ENCODE measurements at places on chromosomes 16 and 17.
A peak's percentile ranks its signal among the peaks of the same experiment; 100 is the strongest.

DNA sequence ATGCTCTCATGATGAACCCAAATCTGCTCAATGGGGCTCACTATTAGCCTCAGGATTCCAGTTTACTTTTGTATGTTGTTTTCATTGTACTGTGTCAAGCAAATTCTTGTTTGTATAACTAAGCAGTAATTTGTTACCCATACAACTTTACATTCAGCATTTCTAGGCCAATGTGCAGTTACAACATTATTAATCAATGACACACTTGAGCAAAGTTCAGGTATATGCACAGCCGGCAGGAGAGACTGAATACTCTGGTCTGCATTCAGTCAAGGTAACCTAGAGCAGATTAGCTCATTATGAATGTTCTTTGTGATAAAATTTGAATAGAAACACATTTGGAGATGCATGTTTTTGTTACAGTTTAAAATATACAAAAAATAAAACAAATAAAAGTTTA, 2.2 kb upstream of the MYO1D start:
- no peak for DNase-seq

DNA sequence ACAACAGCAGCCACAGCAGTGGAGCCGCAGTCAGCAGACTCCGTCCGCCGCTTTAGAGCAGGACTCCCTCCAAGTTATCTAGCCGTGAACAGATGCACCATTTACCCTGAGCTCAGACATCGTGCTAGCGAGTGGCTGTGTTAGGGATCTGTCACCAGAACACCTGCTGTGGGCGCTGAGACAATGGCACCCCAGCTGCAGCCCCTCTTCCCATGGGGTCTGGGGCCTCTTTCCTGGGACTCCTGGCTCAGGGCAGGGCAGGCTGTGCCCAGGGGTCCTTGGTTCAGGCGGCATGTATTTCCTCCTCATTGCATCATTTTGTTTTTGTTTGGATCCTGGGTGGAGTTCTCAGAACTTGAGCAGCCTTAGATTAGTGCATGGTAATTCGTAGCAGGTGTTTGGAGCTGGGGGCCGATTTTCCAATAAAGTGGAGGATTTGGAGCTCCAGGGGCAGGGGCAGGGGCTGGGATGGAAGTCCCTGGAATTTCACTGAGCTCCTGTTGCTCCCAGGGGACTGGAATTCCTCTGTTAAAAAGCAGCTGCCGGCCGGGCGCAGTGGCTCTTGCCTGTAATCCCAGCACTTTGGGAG, 23.4 kb downstream of the NMRAL1 start:
- DNase-seq, result no peak

- no peak for DNase-seq
These were observed 1194.3 kb upstream of the CDH8 start for GRCh38 chr16:63230421-63231040.

DNA sequence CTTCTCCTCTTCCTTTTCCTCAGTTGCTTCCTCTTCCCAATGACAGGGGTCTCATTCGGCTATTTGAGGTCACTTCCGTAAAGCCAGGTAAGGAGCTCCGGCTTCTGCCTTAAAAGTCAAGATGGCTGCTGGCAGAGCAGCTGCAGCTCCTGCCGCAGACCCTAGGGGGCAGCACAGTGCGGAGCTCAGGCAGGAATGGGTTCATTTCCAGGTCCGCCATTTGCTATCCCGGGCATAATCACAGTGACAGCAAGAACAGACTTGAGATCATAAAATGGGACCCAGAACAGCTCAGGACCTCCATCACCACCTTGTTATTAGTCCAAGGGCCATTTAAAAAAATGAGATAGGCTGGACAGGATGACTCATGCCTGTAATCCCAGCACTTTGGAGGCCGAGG, 199.5 kb downstream of the ZNF18 start:
- DNase-seq, result no peak

DNA sequence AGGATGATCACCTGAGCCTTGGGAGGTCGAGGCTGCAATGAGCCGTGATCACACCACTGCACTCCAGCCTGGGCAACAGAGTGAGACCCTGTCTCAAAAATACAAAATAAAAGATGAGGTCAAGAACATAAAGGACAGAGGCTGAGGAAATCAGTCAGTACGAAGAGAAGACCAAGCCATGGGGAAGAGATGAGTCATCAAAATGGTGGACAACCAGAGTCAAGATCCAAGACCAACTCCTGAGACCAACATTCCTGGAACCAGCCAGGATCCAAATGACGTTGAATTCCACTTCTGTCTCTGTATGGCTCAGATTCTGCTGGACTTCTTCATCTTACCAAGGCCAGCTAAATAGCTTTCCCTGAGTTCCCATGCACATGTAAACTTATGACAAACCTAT, 44.8 kb upstream of the NOG start:
- DNase-seq, result no peak

GRCh38 chr16:28528463-28528867, 10.3 kb downstream of the NUPR1 start:
- DNase-seq, result no peak

GRCh38 chr17:73061161-73061560, 31.3 kb downstream of the SLC39A11 start:
- DNase-seq, result no peak

GRCh38 chr17:1183171-1183873, 3.5 kb upstream of the ABR start:
- DNase-seq, result no peak

GRCh38 chr16:66515596-66516508, 34.1 kb downstream of the TK2 start:
- no peak for DNase-seq

- no peak for DNase-seq
These were observed 11.7 kb downstream of the TMEM238L start for GRCh38 chr17:10792151-10792550.

DNA sequence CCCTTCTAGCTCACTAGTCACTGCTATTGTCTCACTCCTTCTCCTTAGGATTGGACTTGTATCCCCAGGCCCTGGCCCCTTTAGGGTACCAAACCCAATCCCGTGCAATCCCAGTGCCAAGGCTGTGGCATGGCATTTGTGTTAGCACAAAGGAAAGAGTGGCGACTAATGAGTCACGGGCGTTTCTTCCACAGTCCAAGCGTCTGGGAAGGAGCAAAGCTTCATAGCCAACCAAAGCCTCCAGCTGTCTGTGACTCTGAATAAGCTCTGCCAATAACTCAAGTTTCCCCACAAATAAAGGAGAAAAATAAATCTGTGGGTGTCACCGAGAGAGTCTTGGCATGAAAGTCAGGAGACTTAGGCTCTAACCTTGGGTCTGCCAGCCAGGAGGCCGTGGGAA, 54.6 kb upstream of the COX10 start:
- no peak for DNase-seq

GRCh38 chr16:55225972-55226542, 97.9 kb upstream of the IRX6 start:
- no peak for DNase-seq

GRCh38 chr17:29007860-29008455, 2.1 kb upstream of the SEZ6 start:
- peak; percentile 71 for DNase-seq

DNA sequence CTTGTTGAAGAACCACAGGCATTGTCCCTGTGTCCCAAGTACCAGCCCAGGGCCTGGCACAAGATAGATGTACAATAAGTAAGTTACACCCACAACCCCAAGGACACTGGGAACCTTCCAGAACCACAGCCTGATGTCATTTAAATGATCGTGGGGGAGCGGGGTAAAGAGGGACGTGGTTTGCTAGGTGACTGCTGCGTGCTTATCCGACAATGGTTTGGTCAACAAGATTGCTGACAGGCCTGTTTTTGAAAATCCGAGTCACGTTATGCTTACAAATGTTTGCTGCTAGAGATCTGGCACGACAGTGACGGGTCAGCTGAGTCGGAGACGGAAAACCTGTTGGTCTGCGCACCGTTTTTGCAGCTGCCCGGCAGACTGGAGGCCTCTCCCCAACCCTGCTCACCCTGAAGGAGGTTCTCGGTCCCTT, 22.8 kb downstream of the COTL1 start:
- DNase-seq, result no peak

DNA sequence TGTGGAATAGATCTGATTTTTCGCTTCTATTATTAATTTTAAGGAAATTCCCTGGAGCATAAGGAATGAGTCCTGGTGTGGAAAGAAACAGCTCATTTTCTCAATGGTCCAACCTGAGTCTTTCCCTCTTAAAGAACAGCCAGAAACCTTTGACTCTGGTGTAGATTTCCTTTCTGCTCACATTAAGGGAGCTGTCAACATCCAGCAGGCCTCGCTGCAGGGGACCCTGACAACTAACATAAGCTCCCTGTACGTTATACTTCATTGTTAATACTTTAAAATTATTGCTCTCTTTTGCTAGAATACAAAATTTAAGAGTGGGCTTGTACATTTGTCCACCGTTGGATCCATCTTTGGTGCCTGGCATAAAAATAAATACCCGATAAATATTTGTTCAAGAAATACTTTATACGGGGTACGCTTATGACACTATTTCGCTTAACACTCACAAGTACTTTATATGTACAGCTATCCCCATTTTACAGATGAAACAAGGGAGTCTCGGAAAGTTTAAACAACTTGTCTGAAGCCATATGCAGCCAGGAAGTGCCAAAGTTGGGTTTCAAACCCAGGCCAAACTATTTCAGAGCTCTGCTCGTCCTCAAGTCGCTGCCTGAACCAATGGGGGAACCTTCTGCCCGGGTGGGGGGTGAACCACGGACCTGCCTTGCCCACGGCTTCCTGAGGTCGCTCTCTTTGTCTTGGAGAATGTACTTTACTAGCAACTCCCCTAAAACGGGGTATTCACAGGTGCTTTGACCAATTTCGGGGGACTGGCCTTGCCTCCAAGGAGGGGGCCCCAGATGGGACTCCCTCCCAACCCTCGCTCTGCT, 611 bp downstream of the SMARCE1 start:
- no peak for DNase-seq

- DNase-seq, result no peak
These were observed 18.0 kb downstream of the SLFN12L start for GRCh38 chr17:35519439-35519838.

DNA sequence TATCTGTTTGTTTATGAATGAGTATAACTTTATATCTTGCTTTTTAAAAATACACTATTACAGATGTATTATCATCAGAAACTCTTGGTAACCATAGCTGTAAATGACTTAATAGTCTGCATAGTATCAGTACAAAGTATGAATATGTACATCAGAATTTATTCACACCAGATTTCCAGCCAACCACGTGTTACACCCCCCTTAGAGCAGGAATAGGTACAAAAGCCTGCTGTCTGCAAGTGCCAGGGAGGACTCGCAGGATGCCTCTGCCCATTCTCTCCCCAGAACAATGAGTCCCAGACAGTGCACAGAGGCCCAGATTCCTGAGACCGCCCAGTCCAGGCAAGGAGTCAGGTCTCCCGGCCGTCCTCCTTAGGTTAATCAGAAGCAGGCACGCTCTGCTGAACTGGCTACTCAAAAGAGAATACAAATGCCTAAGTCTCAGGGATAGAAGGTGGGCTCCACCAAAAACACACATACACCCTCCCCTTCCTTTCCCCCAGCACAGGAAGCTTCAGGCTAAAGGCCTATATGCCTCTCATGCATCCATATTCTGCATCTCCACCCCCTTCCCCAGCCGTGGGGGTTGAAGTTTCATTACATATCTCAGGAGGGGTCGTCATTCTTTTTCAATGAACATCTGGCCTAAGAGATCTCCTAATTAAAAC, 159.1 kb upstream of the CDH11 start:
- no peak for DNase-seq

DNA sequence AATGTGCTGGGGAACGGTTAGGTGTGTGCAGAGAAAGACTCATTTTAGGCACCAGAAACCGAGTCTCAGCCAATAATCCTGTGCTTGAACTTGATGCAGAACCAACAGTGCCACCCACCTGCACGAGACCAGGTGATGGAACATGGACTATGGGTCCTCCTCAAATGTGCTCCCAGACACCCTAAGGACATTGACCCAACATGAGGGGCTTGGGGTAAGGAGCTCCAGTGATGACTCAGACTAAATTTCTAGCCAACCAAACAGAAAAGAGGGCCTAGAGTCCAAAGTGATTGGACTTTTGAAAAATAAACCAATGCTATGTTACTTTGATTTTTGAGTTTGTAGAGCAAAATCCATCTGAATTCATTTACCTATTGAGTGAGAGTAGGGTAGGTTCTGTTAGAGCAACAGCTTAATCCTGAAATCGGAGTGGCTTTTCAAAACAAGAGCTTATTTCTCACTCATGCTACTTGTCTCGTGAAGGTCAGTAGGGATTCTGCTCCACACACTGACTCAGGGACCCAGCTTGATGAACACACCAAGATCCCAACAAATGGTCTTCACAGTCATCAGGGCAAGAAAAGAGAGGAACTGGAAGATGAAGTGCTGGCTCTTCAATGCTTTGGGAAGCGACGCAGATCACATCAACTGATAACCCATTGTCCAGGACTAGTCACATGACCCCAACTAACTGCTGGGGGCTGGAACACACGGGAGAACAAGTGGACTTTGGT, 21.8 kb downstream of the FAM20A start:
- DNase-seq, result no peak

DNA sequence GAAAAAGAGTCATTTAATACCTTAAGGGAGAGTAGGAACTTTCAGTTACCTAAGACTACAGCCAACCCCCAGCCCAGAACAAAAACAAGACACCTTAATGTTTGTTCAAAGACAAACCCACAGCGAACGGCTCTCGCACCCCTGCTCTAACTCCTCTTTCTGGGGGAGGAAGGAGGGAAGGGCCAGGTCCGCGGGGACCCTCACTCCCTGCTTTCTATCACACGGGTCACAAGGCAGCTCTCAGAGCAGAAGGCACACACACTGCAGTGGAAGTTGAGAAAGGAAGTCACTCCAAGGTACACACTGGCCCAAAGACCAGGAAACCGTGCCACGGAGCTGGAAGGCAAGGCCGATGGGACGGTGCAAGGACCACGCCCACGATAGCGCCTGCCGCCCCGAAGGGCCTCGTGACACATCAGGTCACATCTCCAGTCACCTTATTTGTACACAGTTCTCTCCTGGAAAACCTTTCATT, 10.0 kb downstream of the LITAFD start:
- no peak for DNase-seq

DNA sequence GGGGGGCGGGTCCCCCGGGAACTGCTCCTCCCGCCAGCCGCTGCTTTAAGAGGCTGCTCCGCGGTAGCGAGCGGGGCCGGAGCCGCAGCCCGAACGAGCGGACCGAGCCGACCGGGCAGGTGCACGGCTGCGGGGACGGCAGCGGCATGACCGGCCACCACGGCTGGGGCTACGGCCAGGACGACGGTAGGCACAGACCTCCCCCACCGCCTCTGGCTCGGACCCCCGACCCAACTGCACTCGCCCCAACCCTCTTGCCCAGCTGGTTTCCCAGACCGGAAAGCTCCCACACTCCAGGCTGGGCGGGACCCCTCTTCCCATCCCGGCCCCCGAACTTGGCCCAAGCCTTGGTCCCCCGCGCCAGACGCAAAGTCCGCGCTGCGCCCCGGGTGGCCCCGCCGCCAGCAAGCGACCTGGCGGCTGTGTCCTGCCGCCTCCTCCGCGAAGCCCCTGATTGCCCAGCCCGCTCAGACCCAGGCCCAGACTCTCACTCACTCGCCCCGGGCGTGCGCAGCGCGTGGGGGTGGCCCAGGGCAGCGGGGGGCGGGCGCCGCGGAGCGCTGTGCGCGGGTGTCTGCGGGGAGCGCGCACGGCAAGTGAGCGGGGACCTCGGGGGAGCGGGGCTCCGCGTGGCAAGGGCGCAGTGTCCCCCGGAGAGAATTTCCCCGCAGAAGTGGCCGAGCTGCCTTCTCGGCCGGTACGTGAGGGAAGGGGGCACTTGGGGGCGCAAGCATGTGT, at the start of gene CA7:
CA7 (plus strand) TSS at position 73 of the 738 bp plus-strand sequence; CDS start at position 147, 74 bp downstream.
- no peak for DNase-seq

Measured in HTR-8/SVneo (cell line).